Activated CD4-positive, alpha-beta T cell treated with anti-CD3 and anti-CD28 coated beads, Interleukin-2, amount 10 ng/mL, durations not matched to agents 7 days and 5 days (primary cell): ENCODE measurements at places on chromosomes 7 and 10. TPM values are rescaled to one million over a fixed set of nuclear protein-coding genes. Genes with fewer than 3 reads are reported as not detected.

STAG3 gene
- 24.7 TPM for total RNA-seq

DNA sequence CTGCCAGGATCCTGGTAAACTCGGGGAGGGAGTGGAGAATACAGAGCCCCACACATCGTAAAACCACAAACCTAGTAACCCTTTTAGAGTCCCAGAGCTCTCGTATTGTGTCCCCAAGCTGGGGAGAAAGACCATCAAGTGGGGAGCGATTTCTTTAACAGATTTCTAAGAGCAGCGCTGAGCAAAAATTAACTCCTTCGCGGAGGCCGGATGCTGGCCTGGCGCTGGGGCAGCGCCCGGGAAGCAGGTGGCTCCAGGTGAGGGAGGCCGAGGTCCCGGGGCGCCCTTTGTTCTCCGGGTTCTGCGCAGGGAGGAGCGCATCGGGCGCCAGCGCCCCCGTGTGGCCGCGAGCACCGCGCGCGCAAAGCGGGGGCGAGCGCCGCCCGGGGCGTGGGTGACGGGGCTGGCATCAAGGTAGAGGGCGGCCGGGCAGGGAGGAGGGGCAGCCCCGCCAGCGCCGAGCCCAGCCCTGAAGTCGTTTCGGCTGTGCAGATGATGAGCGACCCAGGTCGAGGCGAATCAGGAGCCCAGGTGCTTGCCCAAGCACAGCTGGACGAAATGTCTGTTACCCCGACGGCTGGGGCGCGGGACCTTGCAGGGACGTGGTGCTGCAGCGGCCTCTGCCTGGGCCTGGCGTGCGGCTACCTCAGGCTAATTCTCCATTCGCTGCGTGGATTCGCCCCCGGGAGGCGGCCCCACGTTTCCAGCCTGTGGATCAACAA is 10.4 kb upstream of the FGFR2 start:
- no peaks in the 10 kb centered on the region for H3K4me1 ChIP-seq
- H3K4me3 ChIP-seq = no peak overlapping the region
- no peaks in the 10 kb centered on the region for H3K36me3 ChIP-seq
- no peak overlapping the region for H3K27ac ChIP-seq

DNA sequence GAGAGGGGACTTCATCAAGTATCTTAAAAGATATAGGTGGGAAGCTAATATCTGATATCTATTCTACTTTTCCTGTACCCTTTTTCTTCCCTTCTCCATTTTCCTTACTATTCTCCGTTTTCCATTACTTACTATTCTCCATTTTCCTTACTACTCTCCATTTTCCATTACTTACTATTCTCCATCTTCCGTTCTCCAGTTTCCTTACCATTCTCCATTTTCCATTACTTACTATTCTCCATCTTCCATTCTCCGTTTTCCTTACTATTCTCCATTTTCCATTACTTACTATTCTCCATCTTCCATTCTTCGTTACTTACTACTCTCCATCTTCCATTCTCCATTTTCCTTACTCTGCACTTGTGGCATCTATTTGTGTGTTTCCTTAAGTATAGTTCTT is 39.3 kb downstream of the STEAP4 start:
- no peaks in the 10 kb centered on the region for H3K4me1 ChIP-seq
- H3K36me3 ChIP-seq = no peaks in the 10 kb centered on the region
- H3K4me3 ChIP-seq = no peak overlapping the region
- H3K27me3 ChIP-seq = no peaks in the 10 kb centered on the region
- H3K27ac ChIP-seq = no peak overlapping the region

DNA sequence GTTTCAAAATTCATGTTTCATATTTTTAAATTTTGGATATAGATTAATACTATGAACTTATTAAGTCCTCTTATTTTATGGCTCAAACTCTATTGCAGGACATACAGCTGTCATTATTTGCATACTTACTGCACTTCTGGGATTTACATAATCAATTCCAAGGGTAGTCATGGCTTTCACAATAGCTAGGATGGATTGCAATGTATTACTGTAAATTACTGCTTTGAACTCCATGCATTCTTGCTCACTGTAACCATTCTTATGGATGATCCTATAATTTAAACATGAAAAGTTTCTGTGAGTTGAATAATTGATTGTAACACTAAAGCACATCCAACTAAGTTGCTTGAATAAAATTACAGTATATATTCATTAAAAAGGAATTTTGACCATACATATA is 23.5 kb downstream of the GNAT3 start:
- H3K36me3 ChIP-seq = no peaks in the 10 kb centered on the region
- DNase-seq = no peak
- H3K27me3 ChIP-seq = peaks cover 1% of the 10 kb centered on the region
- H3K4me3 ChIP-seq = no peak overlapping the region
- no peak overlapping the region for H3K27ac ChIP-seq
- no peaks in the 10 kb centered on the region for H3K4me1 ChIP-seq
